ENCODE measurements at places on chromosomes 12 and 14.

GRCh38 chr12:56029166-56029519, 8.3 kb downstream of the IKZF4 start:
- DNase-seq = no peak

DNA sequence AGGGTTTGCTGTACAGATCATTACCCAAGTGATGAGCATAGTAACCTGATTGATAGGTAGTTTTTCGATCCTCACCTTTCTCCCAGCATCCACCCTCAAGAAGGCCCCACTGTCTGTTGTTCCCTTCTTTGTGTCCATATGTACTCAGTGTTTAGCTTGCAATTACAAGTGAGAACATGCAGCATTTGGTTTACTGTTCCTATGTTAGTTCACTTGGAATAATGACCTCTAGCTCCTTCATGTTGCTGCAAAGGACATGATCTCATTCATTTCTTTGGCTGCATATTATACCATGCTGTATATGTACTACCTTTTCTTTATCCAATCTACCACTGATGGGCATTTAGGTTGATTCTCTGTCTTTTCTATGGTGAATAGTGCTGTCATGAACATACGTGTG, 181.6 kb upstream of the FOXG1 start:
- no peak for DNase-seq

GRCh38 chr12:51012570-51013236, 13.5 kb downstream of the SLC11A2 start:
- no peak for DNase-seq

- DNase-seq = no peak
Measured at GRCh38 chr12:68271346-68271745, 17.9 kb upstream of the IL22 start.

- no peak for DNase-seq
Measured at GRCh38 chr12:115010324-115010995, 326.5 kb upstream of the TBX3 start.

- DNase-seq = no peak
Measured at GRCh38 chr12:57483466-57483865, 3.8 kb upstream of the ARHGAP9 start.

- DNase-seq = no peak
Measured at GRCh38 chr12:132498931-132499330, 9.0 kb downstream of the FBRSL1 start.

DNA sequence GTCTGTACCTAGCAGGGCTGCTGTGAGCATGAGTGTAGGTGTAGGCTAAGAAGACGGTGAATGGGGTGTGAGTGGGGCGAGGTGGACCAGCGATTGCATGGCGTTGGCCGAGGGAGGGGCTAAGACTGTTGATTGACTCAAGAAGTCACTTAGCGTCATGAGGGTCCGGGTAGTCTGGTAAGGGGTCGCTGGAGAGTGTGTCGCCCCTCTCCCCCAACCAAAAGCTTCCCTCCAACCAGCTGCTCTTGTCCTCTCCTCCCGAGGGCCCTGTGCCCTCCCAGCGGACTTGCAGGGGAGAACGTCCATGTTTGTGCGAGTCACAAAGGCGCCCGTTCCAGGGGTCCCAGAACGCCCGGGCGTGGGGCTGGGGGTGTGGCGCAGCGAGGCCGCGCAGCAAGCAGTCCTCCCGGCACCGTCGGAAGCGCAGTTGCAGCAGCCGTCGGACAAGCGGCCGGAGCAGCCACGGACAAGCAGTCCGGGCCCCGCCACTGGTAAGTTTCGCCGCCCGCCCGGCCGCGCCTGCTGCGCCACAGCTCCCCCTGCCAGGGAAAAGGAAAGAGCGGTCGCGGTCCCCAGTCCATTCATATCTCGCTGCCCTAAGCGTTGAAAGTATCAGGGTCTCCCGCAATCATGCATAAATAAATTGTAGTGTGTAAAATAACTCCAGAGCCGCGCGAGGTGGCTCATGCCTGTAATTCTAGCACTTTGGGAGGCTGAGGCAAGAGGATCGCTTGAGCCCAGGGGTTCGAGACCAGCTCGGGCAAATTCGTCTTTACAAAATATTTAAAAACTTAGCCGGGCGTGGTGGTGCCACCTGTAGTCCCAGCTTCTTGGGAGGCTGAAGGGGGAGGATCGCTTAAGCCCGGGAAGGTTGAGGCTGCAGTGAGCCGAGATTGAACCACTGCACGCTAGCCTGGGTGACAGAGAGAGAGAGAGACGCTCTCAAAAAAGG, at the start of gene CCDC63:
Gene CCDC63, plus strand, starts transcription at position 373 of the 952 bp plus-strand sequence. CDS start 5,968 bp downstream, outside the sequence.
- no peak for DNase-seq

GRCh38 chr14:76770521-76771436, 9.5 kb downstream of the VASH1 start:
- no peak for DNase-seq

DNA sequence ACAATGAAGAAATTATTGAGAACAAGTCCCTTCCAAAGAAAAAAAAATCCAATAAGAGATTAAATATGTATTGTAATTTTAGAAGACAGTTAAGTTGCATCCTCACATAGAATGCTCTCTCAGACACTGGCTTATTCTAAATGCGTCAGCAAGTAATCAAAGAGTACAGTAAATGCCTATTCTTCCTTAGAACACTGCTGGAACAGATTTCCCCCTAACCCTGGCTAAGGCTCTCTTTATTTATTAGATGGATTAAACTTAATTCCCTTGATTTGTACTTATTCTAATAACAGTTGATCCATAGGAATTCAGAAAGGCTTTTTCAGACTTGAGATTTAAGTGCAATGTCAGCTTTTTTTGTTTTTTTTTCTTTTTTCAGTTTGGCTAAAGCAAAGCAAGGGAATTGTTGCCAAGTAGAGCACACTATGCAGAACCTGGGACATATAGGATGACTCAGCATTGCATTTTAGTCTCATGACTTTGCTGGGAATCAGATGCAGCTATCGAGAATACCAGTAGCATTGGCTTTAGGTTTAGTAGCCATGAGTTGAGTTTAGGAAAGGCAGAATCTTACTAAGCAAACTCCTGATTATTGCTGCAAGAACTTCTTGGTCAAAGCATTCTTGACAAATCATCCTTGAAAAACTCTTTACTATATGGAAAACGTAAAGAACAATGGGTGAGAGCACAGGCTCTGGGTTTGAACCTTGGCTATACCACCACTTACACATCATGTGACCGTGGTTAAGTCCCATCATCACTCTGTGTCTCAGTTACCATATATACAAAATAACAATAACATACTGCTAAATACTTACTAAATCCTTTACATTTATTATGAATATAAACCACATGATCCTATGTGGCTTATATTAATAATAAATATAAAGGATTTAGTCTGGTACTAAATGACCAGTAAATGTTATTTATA, 26.7 kb downstream of the MED21 start:
- no peak for DNase-seq

- DNase-seq = no peak
Measured at GRCh38 chr14:30849354-30849753, 25.0 kb upstream of the COCH start.

DNA sequence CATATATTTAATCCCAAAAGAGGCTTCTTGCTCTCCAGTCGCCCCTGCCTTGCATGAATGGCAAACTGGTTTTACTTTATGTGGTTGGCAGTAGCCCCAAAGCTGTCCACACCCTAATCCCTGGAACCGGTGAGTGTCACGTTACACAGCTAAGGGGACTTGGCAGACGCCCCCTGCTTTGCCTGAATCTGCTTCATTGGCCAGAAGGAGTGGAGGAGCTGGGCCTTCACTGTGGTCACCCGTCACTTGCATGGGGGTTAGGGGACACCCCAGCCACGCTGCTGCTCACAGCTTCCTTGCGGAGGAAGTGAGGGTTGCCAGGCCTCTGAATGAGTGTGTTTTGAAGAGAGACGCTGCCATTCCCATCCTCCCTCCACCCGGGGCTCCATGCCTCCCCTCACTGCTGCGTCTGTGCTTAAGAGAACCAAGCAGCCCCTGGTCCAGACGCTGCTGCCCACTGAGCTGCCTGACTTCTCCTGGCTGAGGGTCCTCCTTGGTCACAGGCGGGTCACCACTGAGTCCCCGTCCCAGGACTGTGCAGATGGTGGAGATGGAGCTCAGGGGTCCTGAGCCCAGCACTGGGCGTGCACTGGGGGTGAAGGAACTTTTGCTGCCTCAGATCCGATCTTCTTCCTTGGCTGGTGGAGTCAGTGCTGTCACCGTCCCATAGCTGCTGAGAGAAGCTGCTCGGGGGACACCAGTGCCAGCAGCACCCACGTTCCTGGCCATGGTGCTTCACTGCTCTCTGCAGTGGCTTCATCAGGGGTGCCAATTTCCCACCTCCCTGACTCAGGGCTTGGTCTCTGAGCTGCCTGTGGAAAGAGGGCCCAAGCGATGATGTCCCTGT, 39.8 kb downstream of the GALNT9 start:
- no peak for DNase-seq

GRCh38 chr14:58146399-58146798, 5.6 kb downstream of the ARMH4 start:
- no peak for DNase-seq

- no peak for DNase-seq
Measured at GRCh38 chr14:64520699-64521098, 16.1 kb downstream of the ZBTB1 start.

- DNase-seq = no peak
Measured at GRCh38 chr14:54589076-54589475, 22.1 kb downstream of the SAMD4A start.

- DNase-seq = no peak
Measured at GRCh38 chr14:100424504-100425428, 101.6 kb downstream of the SLC25A47 start.

GRCh38 chr12:83172441-83172840, 485.7 kb downstream of the TMTC2 start:
- DNase-seq = no peak

DNA sequence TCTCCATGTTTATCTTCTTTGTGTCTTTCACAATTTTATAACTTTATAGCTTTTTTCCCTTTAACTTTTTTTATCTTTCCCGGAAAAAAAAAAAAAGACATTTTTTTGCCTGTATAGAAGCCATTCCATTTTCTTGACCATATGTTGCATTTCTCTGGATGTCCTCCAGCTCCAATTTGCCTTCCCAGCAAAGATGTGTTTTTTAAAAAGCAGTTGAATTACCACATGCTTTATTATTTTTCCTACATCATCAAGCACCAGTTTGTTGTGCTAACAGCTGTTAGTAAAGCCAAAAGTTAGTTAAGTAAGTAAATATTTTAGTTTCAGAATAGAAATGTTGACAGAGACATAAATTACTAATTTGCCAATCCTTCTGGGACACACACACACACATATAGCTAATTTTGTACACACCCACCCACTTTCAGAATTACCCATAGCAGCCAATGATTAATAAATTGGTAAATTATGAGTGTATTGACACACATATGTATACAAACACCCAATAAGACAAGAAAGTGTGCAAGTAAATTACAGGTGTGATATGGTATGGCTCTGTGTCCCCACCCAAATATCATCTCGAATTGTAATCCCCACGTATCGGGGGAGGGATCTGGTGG, 118.3 kb downstream of the SLC38A6 start:
- DNase-seq = no peak

- no peak for DNase-seq
Measured at GRCh38 chr12:118126119-118126757, 9.7 kb upstream of the PEBP1 start.

DNA sequence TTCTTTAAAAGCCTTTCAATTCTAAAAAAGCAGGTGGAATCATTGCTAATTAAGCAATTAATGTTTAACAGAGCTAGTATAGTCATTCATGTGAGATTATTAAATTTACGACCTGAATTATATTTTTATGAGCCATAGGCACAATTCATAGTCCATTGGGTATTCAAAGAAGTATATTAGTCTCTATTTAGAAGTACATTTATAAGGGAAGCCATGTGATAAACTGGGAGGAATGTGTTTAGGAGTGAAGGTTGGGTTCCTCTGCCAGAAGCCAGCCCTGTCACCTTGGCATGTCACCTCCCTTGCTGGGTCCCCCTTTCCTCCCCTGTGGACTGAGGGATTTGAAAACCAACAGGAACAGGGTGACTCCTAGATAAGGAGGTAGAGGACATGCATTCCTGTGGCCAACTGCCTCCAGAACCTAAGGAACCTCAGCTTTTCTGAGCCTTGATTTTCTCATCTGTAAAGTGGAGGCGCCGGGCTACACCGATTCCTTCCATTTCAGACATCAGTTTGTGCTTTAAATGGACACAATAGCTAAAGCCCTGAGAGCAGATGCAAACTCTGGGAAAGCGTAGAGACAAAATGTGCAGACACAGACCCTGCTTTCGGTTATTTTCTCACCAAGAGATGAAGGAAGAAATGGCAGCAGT, 5.4 kb upstream of the KRT2 start:
- no peak for DNase-seq

DNA sequence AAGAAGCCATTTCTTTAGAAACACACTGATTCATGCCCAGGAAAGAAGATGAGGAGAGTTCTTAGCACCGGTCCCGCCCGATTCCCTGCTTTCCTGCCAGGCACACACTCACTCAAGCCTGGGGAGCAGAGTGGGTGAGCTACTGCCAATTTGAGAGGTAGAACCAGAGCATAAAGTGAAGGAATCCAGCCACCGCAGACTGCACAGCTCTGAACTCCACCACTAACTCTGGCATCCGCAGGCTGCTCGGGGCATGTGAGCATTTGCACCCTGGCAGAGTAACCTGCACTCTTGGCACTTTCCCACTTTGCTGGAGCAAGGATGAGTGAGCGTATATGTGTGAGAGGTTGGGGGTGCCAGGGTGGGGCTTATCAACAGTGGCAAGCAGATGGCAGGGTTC, 4.0 kb upstream of the SYNDIG1L start:
- DNase-seq = no peak

GRCh38 chr14:88386256-88386794, 868 bp downstream of the SPATA7 start:
- no peak for DNase-seq

- DNase-seq = peak; percentile 9
Measured at GRCh38 chr12:122356192-122356635, 66.3 kb downstream of the CLIP1 start.

DNA sequence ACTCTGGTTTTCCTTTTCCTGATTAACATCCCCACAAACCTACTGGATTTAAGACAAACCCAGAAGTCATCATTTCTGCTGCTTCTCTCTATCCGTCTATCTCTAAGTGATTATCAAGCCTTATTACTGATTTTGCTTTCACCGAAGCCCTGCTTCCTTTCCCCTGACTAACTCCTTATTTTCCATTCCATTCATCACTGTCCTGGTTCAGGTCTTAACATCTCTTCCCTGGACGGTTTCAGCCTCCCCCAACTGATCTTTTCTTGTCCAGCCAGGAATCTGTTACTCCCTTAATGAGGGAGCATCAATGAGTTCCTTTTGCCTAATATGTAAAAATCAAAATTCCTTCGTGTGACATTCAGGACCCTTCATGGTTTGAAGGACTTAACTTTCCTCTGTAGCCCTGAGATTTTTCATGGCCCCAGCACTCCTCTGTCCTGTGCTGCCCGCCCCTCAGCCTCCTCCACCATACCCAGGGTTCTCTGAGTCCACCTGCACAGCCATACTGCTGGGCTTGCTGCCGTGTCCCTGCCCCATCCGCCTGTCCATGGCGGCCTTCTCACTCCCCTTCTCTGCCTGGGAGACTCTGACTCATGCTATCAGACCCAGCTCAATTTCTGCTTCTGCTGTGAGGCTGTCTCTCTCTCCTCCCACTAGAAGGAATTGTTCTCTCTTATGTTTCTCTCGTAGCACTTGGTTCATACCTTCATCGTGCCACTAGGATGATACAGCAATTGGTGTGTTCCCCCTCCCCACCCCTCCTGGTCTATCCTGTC, 167.8 kb upstream of the HIF1A start:
- DNase-seq = no peak

Data from activated T-helper 1 cell treated with anti-CD3 and anti-CD28 coated beads, Interleukin-2, amount 50 U/mL, for 16 hours (primary cell).